ENCODE measurements at places on chromosomes 4 and X. TPM values are rescaled to one million over a fixed set of nuclear protein-coding genes. Genes with fewer than 3 reads are reported as not detected.

MTMR8 gene
- total RNA-seq = 2.1 TPM

XPNPEP2 gene
- total RNA-seq = not detected

RBMXL3 gene
- not detected for total RNA-seq

TLR2 gene
- 1.1 TPM for total RNA-seq

CABS1 gene
- total RNA-seq = not detected

RTL9 gene
- 0.09 TPM for total RNA-seq

MAGEC2 gene
- not detected for total RNA-seq

TRIML2 gene
- total RNA-seq = 45.0 TPM

BEND2 gene
- total RNA-seq = not detected

CCDC110 gene
- 0.06 TPM for total RNA-seq

SPANXB1 gene
- 2.5 TPM for total RNA-seq

MTMR1 gene
- total RNA-seq = 12.2 TPM

FATE1 gene
- not detected for total RNA-seq

NPY2R gene
- not detected for total RNA-seq

TBC1D14 gene
- total RNA-seq = 38.8 TPM

F8A2 gene
- total RNA-seq = not detected

TRO gene
- 0.74 TPM for total RNA-seq

BEX2 gene
- 14.1 TPM for total RNA-seq

All from A549 treated with ZK216348 at 1 μM for 4 hours (cell line).